ENCODE measurements at places on chromosomes 4 and X.

GRCh38 chrX:135421932-135422809, at the start of gene SMIM10L2A:
TSS of gene SMIM10L2A (plus strand) at chrX:135421944. CDS start at chrX:135422132, 188 bp downstream.
- no peak for DNase-seq

DNA sequence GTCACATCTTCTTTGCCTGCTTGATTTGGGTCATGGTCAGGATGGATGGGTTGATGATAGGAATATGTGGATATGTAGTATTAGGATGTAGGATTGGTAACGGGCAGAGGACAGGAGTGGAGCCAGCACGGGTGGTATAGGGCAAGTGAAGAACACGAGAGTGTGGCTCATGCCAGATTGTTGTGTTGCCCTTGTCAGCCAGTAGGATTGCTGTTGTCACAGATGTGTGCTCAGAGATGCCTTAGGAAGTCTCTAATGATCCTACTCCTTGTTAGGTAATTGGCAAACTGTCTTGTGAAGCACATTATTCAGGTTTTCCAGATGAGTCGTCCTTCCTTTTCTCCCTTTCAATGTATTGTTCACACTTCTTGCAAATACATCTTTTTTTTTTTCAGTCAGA, 5.5 kb downstream of the ATP10D start:
- no peak for DNase-seq

GRCh38 chrX:40685362-40685918, 38.1 kb upstream of the CXorf38 start:
- no peak for DNase-seq

- no peak for DNase-seq
Measured at GRCh38 chr4:106034751-106035150, 139.5 kb downstream of the NPNT start.

DNA sequence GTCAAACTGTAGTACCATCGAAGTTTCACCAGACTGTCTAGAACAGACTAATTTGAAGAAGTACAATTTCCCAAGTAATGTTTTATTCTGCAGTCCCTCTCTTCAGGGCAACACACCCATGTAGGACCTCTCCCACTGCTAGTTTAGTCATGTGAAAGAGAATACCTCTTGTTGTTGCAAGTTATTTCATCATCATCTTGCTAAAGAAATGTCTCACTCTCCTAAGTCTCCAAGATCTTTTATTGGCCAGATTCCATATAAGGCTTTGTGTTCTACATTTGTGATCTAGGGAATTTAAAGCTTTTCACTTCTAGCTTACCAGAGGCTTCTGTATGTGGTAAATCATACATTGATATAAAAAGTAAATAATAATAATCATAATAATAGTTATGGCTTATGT, 745.3 kb upstream of the MAGEB2 start:
- DNase-seq: no peak

- DNase-seq: no peak
Measured at GRCh38 chrX:107541244-107541643, 87.1 kb upstream of the PRPS1 start.

- no peak for DNase-seq
Measured at GRCh38 chrX:8245411-8245810, 74.3 kb upstream of the VCX2 start.

- no peak for DNase-seq
Measured at GRCh38 chr4:73816814-73817213, 19.7 kb upstream of the CXCL6 start.

DNA sequence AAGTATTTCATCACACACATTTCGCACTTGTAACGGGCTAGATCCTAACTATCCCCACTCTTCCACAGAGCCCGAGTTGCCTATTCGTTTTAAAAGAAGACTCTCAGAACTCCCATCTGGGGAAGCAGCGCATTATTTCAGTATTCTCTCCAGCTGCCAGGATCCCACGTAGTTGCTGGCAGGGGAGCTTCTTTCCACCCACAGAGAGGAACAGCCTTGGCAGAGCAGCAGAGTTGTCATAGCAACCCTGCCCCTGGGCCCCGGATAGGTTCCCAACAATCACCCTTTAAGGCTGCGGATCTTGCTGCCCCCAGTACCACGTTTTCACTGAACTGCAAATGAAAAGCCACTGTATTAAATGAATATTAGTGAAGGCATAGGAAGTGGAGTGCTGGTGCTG, 106.7 kb downstream of the GPM6A start:
- no peak for DNase-seq

DNA sequence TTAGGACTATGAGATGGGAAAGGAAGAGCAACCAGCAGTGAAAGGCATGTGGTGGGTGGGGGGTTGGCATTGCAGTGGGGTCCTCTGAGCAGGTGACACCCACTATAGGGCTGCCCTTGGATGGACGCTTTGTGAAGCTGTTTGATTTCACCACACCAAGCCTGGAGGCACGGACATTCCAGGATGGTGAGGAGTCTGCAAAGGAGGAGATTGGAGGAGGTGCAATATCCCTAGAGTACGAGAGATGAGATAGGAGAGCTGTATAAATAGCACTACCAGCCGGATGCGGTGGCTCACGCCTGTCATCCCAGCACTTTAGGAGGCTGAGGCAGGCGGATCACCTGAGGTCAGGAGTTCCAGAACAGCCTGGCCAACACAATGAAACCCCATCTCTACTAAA, 42.3 kb downstream of the SHOX start:
- no peak for DNase-seq

GRCh38 chrX:110407910-110408545, 49.4 kb downstream of the RTL9 start:
- peak; percentile 10 for DNase-seq

- no peak for DNase-seq
Measured at GRCh38 chr4:40555176-40555900, 74.3 kb downstream of the RBM47 start.

DNA sequence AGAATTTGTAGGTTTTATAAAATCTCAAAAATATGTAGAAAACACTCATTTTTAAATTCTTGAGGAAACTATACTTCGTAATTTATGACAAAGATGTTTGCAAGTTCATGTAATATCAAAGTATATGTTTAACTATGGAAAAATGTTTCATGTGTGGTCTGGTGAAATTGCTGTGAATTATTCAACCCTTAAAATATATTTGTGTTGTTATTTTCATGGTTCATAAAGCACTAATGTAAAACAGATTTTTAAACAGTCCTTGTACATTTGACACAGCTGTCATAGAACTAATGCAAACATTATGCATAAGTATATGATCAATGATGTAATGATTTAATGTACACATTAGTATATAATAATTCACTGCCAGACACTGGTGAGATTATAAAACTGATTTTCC, 83.1 kb upstream of the ARSJ start:
- no peak for DNase-seq

GRCh38 chr4:115028682-115029410, 84.6 kb downstream of the NDST4 start:
- DNase-seq: no peak

- no peak for DNase-seq
Measured at GRCh38 chrX:73944563-73944908, 359.4 kb upstream of the ZCCHC13 start.

- DNase-seq: no peak
Measured at GRCh38 chr4:56655209-56655626, 25.9 kb downstream of the HOPX start.

DNA sequence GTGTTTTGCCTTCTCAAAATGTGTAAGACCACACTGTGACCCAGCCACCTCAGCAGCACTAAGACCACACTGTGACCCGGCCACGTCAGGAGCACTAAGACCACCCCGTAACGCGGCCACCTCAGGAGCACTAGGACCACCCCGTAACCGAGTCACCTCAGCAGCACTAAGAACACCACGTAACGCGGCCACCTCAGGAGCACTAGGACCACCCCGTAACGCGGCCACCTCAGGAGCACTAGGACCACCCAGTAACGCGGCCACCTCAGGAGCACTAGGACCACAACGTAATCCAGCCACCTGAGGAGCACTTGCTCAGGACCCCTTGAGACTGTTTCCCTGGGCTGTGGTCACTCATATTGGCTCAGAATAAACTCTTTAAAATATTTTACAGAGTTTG, 71.7 kb downstream of the MTNR1A start:
- DNase-seq: no peak

GRCh38 chr4:118289794-118290193, 63.0 kb downstream of the PRSS12 start:
- DNase-seq: no peak

DNA sequence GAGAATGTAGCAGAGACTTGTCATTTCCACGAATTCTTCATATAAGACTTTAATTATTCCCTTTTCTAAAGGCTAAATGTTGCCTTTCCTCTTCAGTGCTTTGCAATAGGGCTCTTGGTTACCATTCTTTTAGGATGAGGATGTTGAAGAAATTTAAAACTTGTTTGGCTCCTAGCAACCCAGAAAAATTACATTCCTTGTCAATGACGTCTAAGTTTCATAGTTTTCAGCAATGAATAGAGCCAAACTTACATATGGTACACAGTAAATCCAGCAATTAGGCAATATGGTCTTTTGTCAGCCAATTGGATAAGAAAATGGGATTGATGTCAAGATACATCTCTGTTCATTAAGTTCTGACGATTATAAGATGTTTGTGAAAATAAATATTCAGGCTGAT, 1639.6 kb upstream of the PCDH10 start:
- no peak for DNase-seq

- DNase-seq: no peak
Measured at GRCh38 chrX:129449148-129449547, 74.1 kb downstream of the SMARCA1 start.

DNA sequence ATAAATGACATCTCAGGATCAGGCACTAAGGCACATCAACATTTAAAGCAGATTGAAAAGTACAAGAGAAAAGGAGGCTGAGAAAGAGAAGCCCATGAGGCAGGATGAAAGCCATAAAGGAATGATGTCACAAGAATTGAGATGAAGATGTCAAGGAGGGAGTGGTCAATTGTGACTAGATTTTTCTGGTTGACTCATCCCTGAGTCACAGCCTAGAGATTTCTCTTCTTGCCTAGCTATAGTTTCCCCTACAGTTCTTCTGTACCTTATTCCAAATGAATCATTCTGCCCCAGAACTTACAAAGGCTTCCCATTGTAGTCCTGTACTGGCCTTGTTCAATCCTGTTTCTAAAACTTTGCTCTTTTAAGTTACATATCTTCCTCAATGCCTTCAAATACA, 3.4 kb upstream of the USP53 start:
- peak; percentile 57 for DNase-seq
